IPS DF 6.9 (cell line): ENCODE measurements at places on chromosomes 6 and 20.
A peak's percentile ranks its signal among the peaks of the same experiment; 100 is the strongest.

- peaks cover 21% of the 10 kb centered on the region for H3K4me1 ChIP-seq
- no peak overlapping the region for H3K4me3 ChIP-seq
- peak overlapping the region; percentile 20 for H3K27ac ChIP-seq
- H3K27me3 ChIP-seq = no peaks in the 10 kb centered on the region
These were observed 5.1 kb downstream of the C6orf132 start for GRCh38 chr6:42137194-42137753.

DNA sequence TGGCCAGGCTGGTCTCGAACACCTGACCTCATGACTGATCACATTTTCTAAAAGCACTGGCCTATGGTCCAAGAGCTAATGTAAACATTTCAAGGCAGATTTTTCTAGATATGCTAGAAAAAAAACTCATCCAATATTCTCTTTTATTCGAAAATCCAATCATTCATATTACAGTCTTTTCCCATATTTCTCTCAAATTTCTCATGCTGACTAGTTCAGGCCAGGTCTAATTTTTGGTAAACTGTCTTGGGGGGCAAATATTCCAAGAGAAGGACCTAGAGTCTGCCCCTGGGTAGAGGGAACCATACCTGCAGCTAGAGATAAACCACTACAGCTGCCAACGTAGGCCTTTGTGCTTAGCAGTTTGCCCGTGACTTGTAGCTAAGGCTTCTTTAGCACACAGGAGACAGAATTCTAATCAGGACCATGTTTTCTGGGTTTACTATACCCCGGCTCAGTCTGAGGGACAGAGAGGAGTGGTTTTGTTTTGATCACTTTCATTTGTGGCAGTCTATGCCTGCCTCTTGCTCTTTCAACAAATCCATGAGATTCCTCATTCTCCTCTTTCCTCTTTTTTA, 71.8 kb upstream of the CITED2 start:
- no peak overlapping the region for H3K27ac ChIP-seq
- DNase-seq = no peak
- no peaks in the 10 kb centered on the region for H3K27me3 ChIP-seq
- H3K4me1 ChIP-seq = no peaks in the 10 kb centered on the region

GRCh38 chr6:11727998-11728961, 50.3 kb downstream of the ADTRP start:
- no peaks in the 10 kb centered on the region for H3K27me3 ChIP-seq
- no peaks in the 10 kb centered on the region for H3K36me3 ChIP-seq
- H3K4me1 ChIP-seq = 0 out of 2 replicates have a peak, but pooled peaks cover 1% of the 10 kb centered on the region
- H3K4me3 ChIP-seq = no peak overlapping the region
- no peak for DNase-seq

GRCh38 chr6:78308025-78308424, 559.3 kb upstream of the IRAK1BP1 start:
- H3K27ac ChIP-seq = no peak overlapping the region
- H3K36me3 ChIP-seq = no peaks in the 10 kb centered on the region
- no peak overlapping the region for H3K4me3 ChIP-seq
- no peaks in the 10 kb centered on the region for H3K4me1 ChIP-seq

DNA sequence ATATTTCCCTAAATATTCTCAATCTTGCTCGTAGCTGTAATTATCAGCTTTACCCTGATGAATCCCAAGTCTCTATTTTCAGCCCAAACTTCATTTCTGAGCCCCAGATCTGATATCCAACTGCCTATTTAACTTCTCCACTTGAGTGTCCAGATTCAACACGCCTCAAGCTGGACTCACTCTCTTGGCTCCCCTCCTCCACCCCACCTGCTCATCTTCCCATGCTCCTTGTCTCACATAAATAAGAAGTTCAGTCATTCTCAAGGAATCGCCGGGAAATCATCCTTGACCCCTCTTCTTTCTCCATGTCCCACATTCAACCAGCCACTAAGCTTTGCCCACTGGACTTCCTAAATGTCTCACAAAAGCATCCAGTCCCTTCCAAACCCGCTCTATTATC, 89.9 kb upstream of the STMND1 start:
- no peaks in the 10 kb centered on the region for H3K36me3 ChIP-seq
- no peaks in the 10 kb centered on the region for H3K27me3 ChIP-seq
- DNase-seq = no peak
- peaks cover 3% of the 10 kb centered on the region; the same call in 1 of the 2 replicates for H3K4me1 ChIP-seq
- H3K27ac ChIP-seq = no peak overlapping the region

DNA sequence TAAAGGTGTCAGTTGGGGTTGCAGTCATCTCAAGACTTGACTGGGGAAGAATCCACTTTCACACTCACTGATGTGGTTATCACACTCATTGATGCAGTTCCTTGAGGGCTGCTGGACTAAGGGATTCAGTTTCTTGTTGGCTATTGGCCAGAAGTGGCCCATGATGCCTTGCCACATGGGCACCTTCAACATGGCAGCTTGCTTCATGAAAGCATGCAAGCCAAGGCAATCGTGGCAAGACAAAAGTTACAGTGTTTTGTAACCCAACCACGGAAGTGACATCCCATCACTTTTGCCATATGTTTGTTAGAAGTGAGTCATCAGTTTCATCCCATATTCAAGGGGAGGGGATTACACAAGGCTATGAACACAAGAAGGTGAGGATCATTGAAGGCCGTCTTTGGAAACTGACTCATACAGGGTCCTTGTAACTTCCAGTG, 3.8 kb upstream of the RANBP9 start:
- peaks cover 2% of the 10 kb centered on the region; the same call in 1 of the 2 replicates for H3K36me3 ChIP-seq
- no peak for DNase-seq
- H3K4me3 ChIP-seq = no peak overlapping the region
- no peak overlapping the region for H3K27ac ChIP-seq
- H3K27me3 ChIP-seq = no peaks in the 10 kb centered on the region
- H3K4me1 ChIP-seq = no peaks in the 10 kb centered on the region

DNA sequence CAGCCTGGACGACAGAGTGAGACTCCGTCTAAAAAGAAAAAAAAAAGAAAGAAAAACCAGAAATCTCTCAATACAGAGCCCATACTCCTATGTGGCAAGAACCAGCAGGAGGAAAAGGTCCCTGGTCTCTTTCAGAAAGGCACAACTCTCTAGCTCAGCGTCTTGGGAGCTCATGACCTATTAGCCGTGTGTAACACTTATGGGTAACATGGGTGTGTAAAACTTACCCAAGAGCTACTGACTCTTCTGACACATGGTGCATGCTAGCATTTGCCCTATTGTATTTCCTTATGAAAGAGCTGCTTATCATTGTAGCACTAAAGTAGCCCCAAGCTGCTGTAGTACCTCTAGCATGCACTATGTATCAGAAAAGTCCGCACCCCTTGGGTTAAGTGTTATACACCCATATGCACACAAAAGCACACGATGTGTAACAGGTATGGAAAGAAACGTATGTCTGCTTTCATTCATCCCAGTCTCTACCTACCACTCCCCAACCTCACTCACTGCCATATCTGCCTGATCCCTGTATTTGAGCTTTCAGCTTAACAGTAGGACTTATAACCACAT, 85.4 kb downstream of the ZMYND8 start:
- no peak overlapping the region for H3K4me3 ChIP-seq
- peaks cover 14% of the 10 kb centered on the region for H3K36me3 ChIP-seq
- no peak for DNase-seq
- no peaks in the 10 kb centered on the region for H3K27me3 ChIP-seq
- no peak overlapping the region for H3K27ac ChIP-seq

DNA sequence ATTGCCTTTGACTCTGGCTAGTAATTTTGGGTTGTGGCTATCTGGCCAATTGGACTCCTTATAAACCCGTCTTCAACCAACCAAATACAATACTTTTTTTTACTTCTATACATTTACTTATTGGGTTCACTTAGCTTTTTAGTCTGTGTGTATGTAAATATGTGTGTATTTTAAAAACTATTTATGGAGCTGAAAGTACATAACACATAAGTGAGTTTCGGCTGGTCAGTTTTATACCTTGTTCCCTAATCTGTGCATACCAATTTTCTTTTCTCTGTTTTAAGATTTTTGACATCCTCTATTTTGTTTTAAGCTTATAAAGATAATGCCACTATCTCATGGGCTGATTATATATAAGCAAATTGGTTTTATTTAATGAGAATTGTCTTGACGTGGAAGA, 129.5 kb downstream of the LRRC1 start:
- H3K36me3 ChIP-seq = no peaks in the 10 kb centered on the region
- DNase-seq = no peak
- H3K27me3 ChIP-seq = no peaks in the 10 kb centered on the region
- H3K4me1 ChIP-seq = peaks cover 3% of the 10 kb centered on the region; the same call in 1 of the 2 replicates

GRCh38 chr20:63178446-63178820, 37.5 kb downstream of the YTHDF1 start:
- peaks cover 4% of the 10 kb centered on the region; the same call in 1 of the 2 replicates for H3K36me3 ChIP-seq
- peak overlapping the region; percentile 34; the same call in 1 of the 2 replicates for H3K4me3 ChIP-seq
- no peak overlapping the region for H3K27ac ChIP-seq

DNA sequence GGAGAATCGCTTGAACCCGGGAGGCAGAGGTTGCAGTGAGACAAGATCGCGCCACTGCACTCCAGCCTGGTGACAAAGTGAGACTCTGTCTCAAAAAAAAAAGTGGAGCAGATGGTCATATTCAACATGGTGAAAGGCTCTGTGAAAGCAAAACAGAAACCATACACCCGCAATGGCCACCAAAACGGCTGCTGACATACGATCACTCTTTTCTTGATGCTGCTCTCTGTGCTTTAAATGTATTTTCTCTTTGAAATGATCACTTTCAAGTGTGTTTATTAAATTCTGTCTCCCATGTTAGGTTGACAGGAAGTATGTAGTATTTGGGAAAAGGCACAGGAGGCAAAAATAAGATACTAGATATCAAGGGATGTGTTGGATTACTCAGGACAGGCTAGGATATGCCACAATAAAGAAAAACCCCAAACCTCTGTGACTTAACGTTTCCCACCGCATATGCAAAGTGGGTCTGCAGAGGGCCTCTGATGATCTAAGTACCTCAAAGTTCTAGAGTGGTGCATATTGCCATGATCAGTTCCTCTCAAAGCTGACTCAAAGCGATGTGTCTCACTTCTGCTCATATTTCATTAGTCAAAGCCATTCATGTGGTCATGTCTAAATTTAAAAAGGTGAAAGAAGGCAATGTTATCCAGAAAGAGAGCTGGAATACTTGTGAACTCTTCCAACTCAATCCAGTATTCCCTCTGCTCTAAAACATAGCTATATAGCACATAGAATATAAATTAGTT, 155.1 kb upstream of the SOX4 start:
- no peak overlapping the region for H3K4me3 ChIP-seq
- no peaks in the 10 kb centered on the region for H3K27me3 ChIP-seq
- H3K36me3 ChIP-seq = no peaks in the 10 kb centered on the region
- no peaks in the 10 kb centered on the region for H3K4me1 ChIP-seq
- no peak overlapping the region for H3K27ac ChIP-seq
- DNase-seq = no peak

GRCh38 chr6:113050979-113051378, 703.8 kb downstream of the RFPL4B start:
- H3K36me3 ChIP-seq = no peaks in the 10 kb centered on the region
- H3K27ac ChIP-seq = no peak overlapping the region
- H3K4me1 ChIP-seq = no peaks in the 10 kb centered on the region

DNA sequence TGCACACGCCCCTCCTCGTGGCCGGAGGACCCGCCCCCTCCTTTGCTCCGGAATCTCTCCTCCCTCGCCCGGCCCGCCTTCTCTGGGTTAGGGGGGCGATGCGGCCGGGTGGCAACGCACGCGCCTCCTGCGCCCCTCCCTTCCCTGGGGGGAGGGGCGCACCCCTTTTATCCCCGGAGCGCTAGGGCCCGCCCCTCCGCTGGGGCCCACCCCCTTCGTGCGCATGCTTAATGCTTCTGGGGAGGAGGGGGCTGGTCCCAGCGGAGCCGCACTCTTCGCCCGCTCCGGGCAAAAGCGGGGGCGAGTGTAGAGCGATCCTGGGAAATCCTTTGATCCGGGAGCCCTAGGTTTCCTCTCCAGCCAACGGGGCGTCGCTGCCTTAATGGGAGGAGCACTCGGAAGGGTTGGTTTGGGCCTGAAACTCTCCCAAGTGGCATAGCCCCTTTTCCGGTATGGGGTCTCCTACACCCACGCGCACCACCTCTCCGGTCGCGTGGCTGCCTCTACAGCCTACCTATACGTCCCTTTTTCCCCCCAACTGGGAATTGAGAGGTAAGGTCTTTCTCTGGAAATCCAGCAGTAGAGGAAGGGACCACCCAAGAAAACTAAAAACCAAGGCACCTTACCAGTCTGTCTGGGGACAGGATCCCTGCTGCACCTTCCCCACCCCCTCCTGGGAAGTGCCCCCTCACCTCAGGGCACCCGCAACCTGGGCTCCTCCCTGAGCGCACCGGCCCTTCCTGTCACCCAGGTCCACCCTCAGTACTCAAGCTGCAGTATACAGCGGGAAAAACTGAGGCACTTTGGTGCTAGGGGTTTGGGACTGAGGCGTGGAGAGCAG, 2.1 kb downstream of the SOX12 start:
- H3K4me3 ChIP-seq = peak overlapping the region; percentile 75; the same call in 1 of the 2 replicates
- no peaks in the 10 kb centered on the region for H3K36me3 ChIP-seq
- H3K27ac ChIP-seq = no peak overlapping the region
- DNase-seq = peak; percentile 93
- no peaks in the 10 kb centered on the region for H3K27me3 ChIP-seq

- H3K36me3 ChIP-seq = peaks cover 4% of the 10 kb centered on the region; the same call in 1 of the 2 replicates
- H3K4me1 ChIP-seq = peaks cover 6% of the 10 kb centered on the region; the same call in 1 of the 2 replicates
- H3K27me3 ChIP-seq = no peaks in the 10 kb centered on the region
- H3K27ac ChIP-seq = no peak overlapping the region
These were observed 49.7 kb downstream of the PTPRA start for GRCh38 chr20:2922957-2923356.

DNA sequence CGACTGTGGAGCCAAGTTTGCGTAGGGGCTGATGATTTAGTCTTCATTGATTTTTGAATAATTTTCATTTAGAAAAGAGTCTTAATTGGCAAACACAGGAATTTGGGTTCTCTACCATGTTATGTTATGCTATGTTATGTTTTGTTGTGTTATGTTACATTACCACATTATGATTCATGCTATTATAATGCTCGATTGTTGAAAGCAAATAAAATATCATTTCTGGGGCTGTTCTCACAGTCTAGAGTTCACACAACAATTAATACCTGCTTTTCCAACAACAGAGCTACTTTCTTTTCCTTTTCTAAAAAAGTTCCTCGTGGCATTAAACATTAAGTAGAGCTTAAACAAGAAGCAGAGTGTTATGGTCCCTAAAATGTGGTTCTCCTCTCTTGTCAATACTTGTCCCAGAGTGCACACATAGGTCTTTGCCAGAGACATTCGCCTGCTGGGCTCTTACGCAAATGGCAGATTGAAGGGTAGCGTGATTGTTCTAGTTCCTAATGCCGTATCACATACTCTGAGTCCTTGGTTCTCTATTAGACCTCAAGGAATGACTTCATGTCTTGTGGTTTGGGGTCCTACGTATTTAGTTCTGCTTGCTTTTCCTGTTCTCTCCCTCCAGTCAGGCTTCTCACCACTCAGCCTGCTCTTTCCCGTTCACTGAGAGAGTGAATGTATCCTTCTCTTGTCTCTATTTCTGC, 370.3 kb downstream of the CD109 start:
- H3K36me3 ChIP-seq = no peaks in the 10 kb centered on the region
- DNase-seq = no peak
- no peak overlapping the region for H3K4me3 ChIP-seq
- no peaks in the 10 kb centered on the region for H3K4me1 ChIP-seq
- no peak overlapping the region for H3K27ac ChIP-seq
- H3K27me3 ChIP-seq = no peaks in the 10 kb centered on the region

GRCh38 chr20:17663486-17663885, 18.6 kb downstream of the RRBP1 start:
- peaks cover 3% of the 10 kb centered on the region for H3K4me1 ChIP-seq
- no peak for DNase-seq
- H3K27me3 ChIP-seq = no peaks in the 10 kb centered on the region
- peaks cover 7% of the 10 kb centered on the region for H3K36me3 ChIP-seq
- no peak overlapping the region for H3K4me3 ChIP-seq

- H3K36me3 ChIP-seq = no peaks in the 10 kb centered on the region
- H3K27me3 ChIP-seq = peaks cover 20% of the 10 kb centered on the region
- no peak for DNase-seq
- H3K4me3 ChIP-seq = no peak overlapping the region
These were observed 23.9 kb downstream of the RAET1L start for GRCh38 chr6:150001295-150002008.
